ENCODE measurements at places on chromosomes 2 and 18.

GRCh38 chr2:106995556-106995955, 109.6 kb upstream of the ST6GAL2 start:
- no peak for DNase-seq

- DNase-seq, result no peak
Measured at GRCh38 chr2:69585855-69586555, 57.5 kb downstream of the AAK1 start.

GRCh38 chr2:106143495-106144215, 50.4 kb downstream of the UXS1 start:
- no peak for DNase-seq

DNA sequence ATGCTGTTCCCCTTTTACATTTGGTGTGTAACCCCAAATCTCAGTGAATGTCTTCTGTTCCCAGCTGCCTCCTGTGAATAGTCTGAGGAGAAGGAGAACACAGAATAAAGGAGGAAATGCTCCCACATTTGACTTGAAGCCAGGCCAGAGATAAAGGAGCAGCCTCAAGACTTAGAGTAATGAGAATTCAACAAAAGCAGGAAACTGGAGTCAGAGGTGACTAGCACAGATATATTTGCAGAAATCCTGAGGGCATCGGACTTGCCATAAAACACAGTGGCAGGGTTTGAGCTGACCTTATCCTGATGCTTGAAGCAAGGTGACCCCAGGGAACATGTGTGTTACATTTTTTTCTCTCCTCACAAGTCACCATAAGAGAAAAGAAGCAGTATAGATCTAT, 291.4 kb upstream of the RND3 start:
- no peak for DNase-seq

GRCh38 chr18:44853430-44853829, 172.7 kb downstream of the SETBP1 start:
- DNase-seq, result no peak

DNA sequence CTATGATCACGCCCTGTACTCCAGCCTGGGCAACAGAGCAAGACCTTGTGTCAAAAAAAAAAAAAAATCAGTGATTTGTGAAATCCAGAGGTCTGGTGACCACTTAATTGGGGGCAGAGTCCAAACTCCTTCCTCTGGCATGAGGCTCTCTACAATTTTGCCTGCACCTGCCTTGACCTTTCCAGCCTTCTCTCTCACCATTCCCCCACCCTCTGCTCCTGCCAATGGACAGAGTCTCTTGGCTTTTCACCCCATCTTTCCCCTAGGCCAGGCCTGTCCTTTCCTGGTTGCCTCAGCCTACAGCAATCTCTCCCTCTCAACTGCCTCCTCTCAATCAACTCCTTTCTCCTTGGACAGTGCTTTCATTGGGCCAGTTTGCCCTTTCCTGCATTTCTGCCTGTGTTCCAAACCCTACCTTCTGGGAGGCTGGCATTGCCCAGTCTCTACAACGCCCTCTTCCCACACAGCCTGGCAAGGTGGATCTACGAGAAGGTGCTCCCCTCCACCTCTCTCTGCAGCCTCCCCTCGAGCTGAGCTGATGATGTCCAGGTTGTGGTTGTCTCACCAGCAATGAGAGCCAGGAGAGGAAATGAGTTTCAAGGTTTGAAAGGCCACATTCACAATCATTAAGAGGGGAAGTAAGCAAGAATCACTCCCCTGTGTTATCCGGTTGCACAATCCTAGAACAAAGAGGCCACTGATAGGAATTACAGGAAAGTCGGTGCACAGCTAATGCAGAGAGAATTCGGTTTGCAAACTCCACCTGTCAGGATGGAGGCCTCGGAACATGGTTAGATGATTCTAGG, 39.5 kb upstream of the NPAS2 start:
- DNase-seq, result no peak

- DNase-seq, result no peak
Measured at GRCh38 chr2:211405036-211405435, 848.6 kb downstream of the CPS1 start.

- DNase-seq, result no peak
Measured at GRCh38 chr2:39516347-39517101, 79.4 kb upstream of the MAP4K3 start.

DNA sequence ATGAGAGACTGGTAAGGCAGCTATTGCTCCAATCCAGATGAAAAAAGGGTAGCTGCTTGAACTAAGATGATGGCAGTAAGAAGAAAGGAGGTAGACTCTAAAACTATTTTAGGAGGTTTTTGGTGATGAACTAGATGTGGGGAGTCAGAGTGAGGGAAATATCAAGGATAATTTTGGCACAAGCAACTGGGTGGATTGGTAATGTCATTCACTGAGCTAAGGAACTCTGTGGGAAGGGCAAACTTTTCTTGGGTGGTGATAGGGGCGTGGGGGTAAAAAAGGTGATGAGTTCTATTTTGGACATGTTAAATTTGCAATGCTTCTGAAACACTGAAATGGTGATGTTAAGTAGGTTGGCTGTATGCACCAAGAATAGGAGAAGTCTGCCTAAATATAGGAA, 19.3 kb downstream of the PAIP2B start:
- DNase-seq, result no peak

DNA sequence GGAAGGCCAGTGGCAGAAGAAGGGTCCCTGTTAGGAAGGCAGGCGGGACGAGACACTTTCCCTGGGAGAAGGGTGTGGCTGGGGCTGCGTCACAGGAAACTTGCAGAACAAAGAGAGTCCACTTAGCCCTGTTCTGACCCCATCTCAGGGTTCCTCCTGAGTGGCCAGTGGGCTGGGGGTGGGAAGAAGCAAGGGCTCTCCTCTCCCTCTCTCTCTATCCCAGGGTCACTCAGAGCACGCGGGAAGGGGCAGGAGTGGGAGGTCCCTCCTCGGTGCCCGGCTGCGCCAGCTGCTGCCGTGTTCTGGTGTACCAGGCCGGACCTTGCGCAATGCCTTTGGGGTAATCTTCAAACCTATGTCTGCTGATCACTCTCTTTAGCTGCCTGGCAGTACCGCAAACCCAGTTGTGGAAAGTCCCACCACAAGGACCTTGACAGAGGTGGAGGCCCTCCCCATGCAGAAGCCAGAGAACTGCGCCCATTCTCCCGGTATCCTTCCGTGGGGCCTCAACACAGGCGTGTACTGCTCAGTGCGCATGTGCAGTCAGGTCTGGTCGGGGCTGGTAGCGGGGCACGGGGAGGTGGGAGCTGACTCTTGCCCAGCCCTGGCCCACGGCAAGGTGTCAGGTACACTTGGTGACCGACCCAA, 47.8 kb upstream of the ST3GAL5 start:
- no peak for DNase-seq

GRCh38 chr18:36176711-36177110, 10.6 kb upstream of the MOCOS start:
- no peak for DNase-seq

DNA sequence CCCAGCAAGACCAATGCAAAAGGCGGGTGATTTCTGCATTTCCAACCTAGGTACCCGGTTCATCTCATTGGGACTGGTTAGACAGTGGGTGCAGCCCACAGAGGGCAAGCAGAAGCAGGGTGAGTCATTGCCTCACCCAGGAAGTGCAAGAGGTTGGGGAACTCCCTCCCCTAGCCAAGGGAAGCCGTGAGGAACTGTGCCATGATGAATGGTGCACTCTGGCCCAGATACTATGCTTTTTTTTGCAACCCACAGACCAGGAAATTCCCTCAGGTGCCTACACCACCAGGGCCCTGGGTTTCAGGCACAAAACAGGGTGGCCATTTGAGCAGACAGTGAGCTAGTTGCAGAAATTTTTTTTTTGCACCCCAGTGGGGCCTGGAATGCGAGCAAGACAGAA, 662.6 kb upstream of the ACVR2A start:
- DNase-seq, result peak; percentile 75

DNA sequence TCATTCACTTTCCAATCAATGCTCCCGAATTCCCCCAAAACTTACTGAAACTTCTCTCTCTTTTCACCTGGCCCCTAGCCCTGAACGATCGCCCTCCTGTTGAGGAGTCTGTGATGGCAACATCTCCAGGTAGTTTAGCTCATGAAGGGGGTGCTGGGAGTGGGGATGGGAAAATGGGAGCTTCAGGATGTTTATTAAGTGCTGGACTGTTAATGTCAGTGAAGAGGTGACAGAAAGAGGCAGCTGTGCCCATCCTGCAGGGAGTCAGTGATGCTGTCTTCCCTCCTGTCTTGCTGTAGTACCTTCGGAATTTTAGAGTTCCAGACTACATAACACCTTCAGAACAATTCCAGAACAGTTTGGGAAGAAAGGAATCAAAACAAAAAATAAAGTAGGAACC, 308.8 kb downstream of the ALK start:
- no peak for DNase-seq

- DNase-seq, result no peak
Measured at GRCh38 chr2:18797133-18797845, 207.9 kb upstream of the NT5C1B start.

DNA sequence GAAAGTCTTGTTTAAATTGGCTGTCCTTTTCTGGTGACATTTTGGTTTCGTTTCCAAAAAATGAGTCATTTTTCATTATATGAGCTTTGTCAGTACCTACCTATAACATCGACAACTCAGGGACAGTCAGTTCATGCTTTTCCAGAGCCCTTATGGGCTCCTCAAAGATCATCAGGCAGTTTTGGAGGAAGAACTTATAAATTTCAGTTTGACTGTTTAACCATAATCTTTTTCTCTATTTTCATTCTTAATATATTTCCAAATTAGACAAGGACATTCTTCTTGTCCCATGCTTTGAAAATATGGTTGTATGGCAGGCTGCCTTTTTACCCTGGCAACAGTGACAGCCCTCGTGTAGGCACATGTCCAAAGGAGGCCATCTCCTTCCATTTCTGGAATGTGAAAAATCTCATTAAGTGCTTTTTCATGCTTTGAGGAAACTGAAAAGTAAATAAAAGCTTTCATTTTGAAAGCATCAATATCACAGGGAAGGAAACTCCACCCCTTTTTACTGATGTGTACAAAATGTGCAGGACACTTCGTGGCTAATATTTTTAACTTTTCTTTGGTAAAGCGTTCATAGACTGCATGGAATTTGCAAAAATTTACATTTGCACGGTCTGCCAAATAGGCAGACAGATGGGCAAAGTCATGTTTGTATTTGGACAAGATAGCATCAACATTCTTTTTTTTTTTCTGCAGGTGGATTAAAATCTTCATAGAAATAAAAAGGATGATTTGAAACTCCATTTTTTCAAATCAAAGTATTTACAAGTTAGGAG, 7.2 kb upstream of the PROC start:
- peak; percentile 84 for DNase-seq

- no peak for DNase-seq
Measured at GRCh38 chr18:76558881-76559667, 64.0 kb upstream of the ZNF516 start.

GRCh38 chr2:240579771-240580614, 6.5 kb upstream of the CAPN10 start:
- DNase-seq, result peak; percentile 89

- no peak for DNase-seq
Measured at GRCh38 chr18:24417480-24417879, 9.0 kb upstream of the IMPACT start.

DNA sequence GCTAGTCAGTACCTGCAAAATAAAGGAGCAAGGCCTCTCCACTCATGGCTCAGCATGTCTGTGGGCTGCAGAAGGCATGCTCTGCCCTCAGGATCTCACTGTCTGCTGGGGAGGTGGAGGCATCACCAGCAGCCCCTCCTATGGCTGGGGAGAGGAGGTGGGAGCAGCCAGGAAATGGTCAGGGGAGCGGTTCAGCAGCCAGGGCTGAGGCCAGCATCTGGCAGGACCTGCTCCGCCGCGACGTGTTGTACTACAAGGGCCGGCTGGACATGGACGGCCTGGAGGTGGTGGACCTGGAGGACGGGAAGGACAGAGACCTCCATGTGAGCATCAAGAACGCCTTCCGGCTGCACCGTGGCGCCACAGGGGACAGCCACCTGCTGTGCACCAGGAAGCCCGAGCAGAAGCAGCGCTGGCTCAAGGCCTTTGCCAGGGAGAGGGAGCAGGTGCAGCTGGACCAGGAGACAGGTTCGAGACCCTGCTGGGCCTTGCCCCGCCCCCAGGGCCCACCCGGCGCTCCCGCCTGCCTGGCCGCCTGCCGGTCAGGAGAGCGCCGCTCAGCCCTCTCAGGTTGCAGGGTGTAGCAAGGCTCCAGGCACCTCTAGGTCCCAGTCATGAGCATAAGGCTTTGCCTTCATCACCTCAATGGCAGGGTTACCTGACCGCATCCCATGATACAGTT, 49.0 kb downstream of the FAM168B start:
- no peak for DNase-seq

DNA sequence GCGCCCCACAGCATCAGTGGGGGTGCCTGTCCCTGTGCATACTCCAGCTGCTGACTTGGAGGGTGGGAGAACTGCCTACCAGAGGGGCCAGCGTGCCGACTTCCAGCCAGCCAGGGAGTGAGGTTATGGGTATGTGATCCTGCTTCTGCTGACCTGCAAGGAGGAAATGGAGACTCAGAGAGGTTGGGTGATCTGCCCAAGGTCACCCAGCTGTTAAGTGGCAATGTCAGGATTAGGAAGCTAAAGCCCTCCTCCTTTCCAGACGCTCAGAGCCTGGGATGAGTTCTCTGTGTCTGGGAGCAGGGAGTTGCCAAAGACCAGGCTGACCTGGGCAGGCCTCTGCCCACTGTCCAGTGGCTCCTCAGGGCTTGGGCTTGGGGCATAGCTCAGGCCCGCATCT, 169.6 kb downstream of the GLI2 start:
- DNase-seq, result no peak

DNA sequence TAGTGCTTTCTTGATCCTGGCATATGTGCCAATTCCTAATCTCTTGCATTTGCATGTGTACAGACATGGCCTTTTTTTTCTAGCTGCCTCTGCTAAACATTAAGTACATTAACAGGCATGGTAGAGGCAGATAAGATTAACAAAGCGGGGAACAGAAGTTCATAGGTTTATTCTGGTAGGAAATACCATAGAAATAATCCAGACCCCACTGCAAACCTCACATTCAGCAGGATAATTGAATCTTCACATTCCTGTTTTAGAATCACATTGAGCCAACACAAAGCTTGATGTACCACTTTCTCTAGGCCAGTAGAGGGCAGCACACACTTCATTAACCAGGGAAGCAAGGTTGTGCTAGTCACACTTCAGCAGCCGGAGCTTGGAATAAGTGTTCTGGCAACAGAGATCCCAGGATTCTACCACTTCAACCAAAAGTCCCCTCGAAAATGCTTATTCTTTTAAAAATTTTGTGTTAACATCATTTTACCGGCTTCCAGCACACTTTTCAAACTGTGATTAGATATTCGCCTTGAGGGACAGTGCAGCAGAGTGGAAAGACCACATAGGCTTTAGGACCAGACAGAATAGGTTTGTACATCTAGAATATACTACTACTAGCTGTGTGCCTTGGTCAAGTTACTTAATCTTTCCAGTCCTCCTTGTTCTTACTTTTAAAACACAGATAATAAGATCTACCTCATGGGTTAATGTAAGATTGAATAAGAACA, 420.2 kb upstream of the CHST9 start:
- DNase-seq, result peak; percentile 46

GRCh38 chr2:101253013-101253702, 472 bp downstream of the CNOT11 start:
- DNase-seq, result peak; percentile 65

GRCh38 chr2:238290091-238290509, 1.7 kb upstream of the PER2 start:
- no peak for DNase-seq

- no peak for DNase-seq
Measured at GRCh38 chr18:46069524-46069923, 2.5 kb downstream of the PSTPIP2 start.

Data from activated CD4-positive, alpha-beta T cell treated with anti-CD3 and anti-CD28 coated beads, Interleukin-2, Interleukin-4, amounts not matched to agents 100 ng/mL and 50 ng/mL, durations not matched to agents 16 hours and 8 hours (primary cell).